ENCODE measurements at places on chromosomes 5 and 9.

GRCh38 chr5:151509231-151509630, 61.8 kb downstream of the SLC36A1 start:
- DNase-seq, result no peak

GRCh38 chr9:29332789-29333188, 1759.5 kb upstream of the C9orf72 start:
- no peak for DNase-seq

- no peak for DNase-seq
Observed at GRCh38 chr9:82299870-82300269, 311.3 kb downstream of the SPATA31D1 start.

DNA sequence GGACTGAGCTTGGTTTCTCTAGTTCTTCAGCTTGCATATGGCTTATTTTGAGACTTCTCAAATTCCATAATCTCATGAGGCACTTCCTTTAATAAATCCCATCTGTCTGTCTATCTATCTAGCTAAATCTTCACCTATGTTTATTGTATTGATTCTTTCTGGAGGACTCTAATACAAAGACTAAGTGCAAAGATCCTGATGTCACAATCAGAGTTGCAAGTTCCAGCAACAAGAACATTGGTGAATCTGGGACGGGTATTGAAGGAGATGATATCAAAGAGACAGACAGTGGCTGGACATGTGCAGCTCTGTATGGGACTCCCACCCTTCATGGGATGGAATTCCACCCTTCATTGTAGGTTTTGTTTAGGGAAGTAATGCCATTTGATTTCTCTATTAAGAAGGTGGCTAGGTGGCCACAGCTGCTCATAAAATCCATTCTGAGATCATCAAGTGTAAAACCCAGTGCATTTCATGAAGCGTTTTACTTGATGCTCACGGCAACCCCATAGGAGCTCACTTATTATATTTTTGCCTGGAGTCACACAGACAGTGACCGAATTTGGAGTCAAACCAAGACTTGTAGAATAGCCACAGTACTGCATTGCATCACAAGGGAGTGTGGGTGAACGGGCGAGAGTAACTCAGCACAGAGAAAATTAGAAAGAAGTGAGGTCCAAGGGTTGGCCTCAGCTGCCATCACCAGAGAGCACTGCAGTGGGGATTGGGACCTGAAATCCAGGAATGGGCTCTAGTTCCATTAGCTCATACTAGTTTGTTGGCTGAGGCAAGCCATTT, 24.9 kb downstream of the TAS2R1 start:
- no peak for DNase-seq

DNA sequence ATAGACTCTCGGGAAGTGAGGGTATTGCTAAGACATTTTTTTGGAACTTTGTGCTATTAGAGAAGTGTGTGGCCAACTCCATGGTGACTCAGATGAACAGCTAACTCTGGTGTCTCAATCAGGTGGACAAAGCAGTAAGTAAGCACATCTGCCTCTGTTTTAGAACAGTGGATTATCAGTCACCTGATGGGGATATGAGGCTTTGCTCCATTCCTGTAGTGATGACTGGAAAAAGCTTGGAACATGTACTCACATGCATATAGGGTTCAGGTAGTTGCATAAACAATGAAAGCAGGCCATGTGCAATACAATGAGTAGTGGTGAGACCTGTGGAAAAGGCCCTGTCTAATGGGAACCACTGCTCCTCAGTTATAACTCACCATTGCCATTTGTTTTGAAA, 168.2 kb upstream of the FBN2 start:
- DNase-seq, result no peak

- no peak for DNase-seq
Observed at GRCh38 chr5:8019719-8020218, 150.8 kb downstream of the MTRR start.

GRCh38 chr5:116756531-116756930, 181.9 kb upstream of the SEMA6A start:
- no peak for DNase-seq

DNA sequence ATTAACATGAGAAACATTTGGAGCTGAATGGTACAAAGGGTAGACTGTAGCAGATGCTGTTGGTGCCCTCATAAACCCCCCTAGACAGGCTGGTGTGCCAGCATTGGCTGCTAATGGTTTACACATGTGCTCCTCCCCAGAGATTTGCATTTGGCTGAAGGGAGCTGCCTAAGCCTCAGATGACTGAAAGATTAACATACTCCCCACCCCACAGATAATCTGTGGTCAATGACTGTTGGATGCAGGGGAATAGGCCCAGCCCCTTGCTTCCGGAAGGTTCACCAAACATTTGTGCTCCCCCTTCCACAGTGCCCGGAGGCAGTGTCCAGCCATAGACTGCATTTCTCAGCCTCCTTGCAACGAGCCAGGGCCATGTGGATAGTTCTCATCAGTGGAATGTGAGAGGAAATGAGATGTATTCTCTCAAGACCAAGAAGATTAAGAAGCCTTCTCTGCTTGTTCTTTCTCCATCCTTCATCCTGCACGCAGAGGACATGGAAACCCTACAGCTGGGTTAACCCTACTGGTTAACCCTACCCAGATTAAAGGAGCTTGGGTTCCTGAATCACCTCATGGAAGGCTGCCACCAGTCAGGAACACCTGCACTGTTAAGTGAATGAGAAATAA, 79.6 kb downstream of the PHAX start:
- peak; percentile 74 for DNase-seq

GRCh38 chr5:139004374-139005307, 129.5 kb upstream of the LRRTM2 start:
- DNase-seq, result no peak

DNA sequence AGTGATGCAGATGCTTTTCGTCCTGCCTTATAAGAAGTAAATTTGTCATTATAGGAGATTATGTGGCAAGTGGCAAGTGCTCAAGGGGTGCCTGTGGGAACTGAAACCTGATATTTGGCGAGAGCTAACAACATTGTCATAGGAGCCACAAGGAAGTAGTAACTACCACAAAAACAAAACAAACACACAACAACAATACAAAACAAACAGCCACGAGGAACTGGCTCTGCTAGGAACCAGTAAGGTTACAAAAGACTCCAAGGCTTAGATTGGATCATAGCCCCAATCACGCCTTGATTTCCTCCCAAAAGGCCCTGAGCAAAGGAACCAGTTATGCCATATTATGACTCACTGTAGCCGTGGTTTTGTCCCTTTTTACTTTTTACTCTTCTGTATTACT, 1045.2 kb downstream of the CDH12 start:
- DNase-seq, result no peak

DNA sequence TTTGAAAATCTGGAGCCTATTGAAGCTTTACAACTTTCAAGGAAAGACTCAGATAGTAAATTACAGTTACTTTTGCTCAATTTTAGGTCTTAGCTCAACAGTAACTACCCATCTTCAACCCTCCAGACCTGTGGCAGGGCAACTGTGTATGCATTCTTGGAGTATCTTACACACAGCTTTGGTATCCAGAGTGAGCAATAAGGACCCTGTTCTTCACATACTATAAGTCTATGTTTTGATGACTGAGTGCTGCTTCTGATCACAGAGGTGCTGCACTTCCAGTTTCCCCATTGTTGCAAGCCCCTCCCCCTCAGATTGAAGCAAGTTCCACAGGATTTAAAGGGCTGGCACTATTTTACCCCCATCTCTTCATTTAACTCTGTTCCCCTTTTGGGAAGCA, 737.4 kb upstream of the GRAMD2B start:
- DNase-seq, result no peak

- peak; percentile 45 for DNase-seq
Observed at GRCh38 chr5:84430863-84431663, 46.4 kb upstream of the EDIL3 start.

GRCh38 chr9:100662122-100662521, 84.2 kb downstream of the CAVIN4 start:
- no peak for DNase-seq

- DNase-seq, result no peak
Observed at GRCh38 chr5:51039424-51040329, 343.6 kb upstream of the ISL1 start.

GRCh38 chr5:159038907-159039306, 60.8 kb downstream of the EBF1 start:
- no peak for DNase-seq

- no peak for DNase-seq
Observed at GRCh38 chr5:124408738-124409453, 337.5 kb downstream of the ZNF608 start.

DNA sequence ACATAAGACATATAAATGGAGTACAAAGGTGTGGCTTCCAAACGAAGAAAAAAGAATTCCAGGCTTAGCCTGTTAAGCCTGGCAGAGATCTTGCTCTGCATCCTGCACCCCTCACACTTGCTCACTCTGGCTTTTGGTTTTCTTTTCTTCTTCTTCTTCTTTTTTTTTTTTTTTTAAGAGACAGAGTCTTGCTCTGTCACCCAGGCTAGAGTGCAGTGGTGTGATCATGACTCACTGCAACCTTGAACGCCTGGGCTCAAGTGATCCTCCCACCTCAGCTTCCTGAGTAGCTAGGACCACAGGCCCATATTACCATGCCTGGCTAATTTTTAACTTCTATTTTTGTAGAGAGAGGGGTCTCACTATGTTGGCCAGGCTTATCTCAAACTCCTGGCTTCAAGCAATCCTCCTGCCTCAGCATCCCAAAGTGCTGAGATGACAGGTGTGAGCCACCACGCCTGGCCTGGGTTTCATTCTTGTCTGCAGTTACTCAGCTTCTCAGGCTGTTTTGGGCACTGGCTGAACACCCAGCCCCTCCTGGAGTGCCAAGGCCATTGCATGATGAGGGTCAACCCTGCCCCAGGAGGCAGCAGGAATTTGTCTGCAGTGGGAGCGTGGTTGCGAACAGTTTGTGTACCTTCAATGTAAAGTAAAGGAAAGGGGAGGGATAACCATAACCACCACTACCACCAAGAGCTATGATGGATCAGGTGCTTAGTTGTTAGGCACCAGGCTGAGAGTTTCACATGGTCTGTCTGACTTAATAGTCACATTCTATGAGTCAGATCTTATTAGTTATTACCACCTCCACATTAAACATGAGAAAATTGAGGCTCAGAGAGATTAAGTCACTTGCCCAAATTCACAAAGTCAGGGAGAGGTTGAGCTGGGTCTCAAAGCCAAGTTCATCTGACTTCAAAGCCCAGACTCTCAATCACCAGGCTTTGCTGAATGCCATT, 219.2 kb upstream of the PANK3 start:
- no peak for DNase-seq

GRCh38 chr5:126391386-126391785, 31.8 kb upstream of the GRAMD2B start:
- DNase-seq, result no peak

All from BE2C (cell line).